ENCODE measurements at places on chromosomes 7 and 10. TPM values are rescaled to one million over a fixed set of nuclear protein-coding genes. Genes with fewer than 3 reads are reported as not detected.

DNA sequence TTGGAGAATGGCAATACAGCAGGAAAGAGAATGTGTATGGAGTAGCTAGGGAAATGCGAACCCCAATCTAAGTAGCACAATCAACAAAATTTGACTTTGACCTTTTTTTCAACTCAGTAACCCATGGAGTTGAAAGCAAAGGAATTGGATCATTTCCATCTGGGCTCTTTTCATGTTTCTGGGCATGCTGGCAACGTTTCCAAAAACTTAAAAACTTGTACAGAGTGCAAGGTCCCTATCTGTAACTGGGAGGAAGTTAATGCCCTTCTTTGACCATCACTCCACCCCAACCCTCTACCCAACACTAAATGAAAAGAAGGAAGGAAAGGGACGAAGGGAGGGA lies 1.3 kb upstream of the HIBADH start:
- no peak for DNase-seq

ZNF804B gene
- polyA plus RNA-seq = not detected

GIMAP8 gene
- polyA plus RNA-seq = not detected

DNA sequence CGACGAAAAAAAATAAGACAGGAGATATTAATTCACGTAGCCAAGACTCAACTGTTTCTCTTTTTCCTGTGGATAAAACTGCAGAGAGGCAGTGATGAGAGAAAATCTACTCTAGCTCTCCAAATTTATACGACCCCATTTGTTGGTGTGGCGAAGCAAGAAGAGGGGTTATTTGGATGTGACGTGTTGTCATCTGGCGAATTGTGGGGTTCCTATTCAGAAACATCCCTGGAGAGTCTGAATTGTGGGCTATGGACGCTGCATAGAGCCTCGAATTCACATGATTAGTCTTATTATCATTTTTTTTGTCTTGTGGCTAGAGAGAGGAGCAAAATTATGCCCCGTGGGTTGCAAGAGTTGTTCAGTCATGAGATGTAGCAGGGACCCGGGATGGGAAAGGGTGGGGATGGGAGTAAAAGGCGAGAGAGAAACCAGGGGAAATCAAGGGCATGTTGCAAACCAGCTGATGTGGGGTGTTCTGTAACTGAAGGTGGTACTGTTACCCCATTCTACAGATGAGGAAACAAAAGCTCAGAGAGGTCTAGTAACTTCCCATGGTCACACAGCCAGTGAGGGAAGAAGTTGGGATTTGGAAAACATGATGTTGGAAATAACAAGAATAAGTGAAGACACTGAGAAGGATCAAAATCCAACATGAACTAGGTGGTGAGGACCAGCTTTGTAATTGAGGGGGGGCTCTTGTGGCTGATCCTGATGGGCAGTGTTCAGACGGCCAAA lies 69.2 kb upstream of the SFMBT2 start:
- no peak for DNase-seq

LIPF gene
- polyA plus RNA-seq = not detected

- no peak for DNase-seq
These were observed 1.2 kb downstream of the TASOR2 start for GRCh38 chr10:5685764-5686240.

- DNase-seq = no peak
These were observed 313.4 kb upstream of the SEMA3C start for GRCh38 chr7:81232084-81232799.

- no peak for DNase-seq
These were observed 683.7 kb upstream of the NRP1 start for GRCh38 chr10:34018129-34018528.

GRCh38 chr10:113397047-113397446 lies 155.8 kb upstream of the HABP2 start:
- no peak for DNase-seq

- no peak for DNase-seq
These were observed 54.6 kb downstream of the VSTM2A start for GRCh38 chr7:54596747-54597146.

GRCh38 chr7:2893411-2893861 lies 49.3 kb upstream of the GNA12 start:
- DNase-seq = no peak

DNA sequence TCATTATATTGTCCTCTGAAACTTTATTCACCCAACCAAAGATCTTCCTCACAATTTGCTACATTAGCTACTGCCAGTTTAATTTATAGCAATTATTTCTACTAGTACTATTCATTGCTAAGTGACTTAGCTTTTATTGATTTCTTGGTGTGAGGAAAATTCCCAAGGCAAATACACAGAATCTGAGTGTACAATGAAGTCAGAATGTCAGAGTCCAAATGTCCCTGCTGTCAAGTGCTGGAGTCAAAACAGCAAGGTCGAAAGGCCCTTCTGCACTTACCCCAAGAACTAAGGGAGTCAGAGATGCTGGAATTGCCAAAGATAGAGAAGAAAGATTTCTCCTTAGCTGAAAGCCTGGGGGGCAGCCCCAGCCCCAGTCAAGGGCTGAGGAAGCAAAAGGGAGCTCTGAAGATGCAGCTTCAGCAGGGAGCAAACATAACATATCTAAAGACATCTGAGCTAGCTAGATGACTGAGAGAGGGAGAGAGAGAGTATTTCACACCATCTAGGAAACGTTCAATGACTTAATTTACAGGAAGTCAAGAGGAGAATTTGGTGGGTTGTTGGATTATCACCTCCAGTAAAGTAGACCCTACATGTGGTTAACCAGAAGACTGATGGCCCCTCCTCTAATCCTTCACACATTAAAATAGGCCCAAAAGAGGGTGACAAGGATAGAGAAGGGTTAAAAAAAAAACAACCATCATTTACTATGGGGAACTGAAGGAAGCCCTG lies 36.6 kb upstream of the SAMD8 start:
- no peak for DNase-seq

GRCh38 chr10:56622335-56622973 lies 261.4 kb upstream of the ZWINT start:
- DNase-seq = peak; percentile 6

TUBAL3 gene
- not detected for polyA plus RNA-seq

SEMA4G gene
- polyA plus RNA-seq = 9.8 TPM

GRCh38 chr10:73788864-73789658 lies 3.7 kb downstream of the ZSWIM8 start:
- DNase-seq = no peak

TRIM73 gene
- 6.0 TPM for polyA plus RNA-seq

DNA sequence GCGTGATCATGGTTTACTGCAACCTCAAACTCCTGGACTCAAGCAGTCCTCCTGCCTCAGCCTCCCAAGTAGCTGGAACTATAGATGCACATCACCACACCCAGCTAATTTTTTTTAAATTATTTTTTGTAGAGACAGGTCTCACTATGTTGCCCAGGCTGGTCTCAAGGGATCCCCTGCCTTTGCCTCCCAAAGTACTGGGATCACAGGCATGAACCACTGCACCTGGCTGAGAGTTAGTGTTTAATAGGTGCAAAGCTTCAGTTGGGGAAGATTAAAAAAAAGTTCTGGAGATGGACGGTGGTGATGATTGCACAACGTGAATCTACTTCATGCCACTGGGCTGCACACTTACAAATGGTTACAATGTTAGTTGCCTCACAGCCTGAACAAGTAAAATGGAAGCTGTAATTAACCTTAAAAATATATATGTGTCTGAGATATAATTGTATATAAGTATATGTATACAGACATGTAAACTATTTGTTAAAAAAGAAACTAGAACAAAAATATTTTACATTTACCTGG lies 106.4 kb upstream of the ZNF438 start:
- no peak for DNase-seq

FKBP14 gene
- polyA plus RNA-seq = 26.9 TPM

DNA sequence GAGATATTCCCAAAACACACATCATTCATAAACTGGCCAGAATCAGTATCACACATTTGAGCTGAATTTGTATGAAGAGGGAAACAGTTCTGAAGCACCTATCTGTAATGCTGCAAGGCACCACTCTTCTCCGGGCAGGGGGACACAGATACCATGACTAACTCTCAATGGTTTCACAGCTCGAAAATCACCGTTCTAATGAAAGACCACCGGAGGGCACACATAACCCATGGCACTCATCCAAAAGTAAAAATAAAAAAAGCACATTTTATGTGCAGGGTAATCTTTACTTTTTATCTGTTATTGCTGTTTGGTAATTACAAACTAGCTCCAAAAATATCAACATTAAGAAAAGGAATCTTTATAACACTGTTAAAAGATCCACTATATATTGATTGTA lies 137.5 kb downstream of the PARD3 start:
- no peak for DNase-seq

GRCh38 chr10:102408131-102408727 lies 10.4 kb downstream of the PSD start:
- no peak for DNase-seq

DNA sequence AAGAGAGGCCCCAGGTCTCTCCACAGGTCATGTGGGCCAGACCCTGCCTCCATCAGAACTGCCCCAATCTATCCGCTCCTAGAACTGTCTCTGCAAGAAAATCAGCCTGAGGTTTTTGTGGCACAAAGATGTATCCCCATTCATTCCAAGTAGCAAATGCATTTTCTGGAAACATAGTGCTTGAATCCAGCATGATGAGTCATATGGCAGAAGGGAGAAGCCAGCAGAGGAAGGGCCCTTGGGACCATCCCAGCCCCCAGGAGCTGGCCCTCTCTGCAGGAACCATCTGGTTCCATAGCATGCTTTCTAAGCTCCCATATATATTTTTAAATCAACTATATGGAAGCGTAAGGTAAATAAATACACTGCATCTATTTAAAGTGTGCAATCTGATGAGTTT lies 563.2 kb downstream of the GALNT17 start:
- peak; percentile 46 for DNase-seq

DNA sequence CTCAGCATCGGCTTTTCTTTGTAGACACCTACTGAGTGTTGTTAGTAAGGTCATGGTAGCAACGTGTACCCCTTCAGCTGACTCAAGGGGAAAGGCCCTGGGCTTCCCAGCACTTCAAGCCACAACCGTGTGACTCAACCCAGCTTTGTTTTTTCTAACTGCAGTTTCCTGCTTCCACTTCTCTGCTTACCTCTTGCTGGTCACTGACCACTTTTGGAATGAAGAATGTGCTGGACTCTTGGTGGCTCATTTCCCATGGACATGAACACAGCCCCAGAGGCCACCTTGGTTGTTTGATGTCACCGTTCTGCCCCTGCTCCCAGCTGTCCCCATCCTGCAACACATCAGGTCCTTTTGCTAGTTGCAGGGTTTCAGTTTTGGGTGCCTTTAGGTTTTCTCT lies 69.5 kb upstream of the ZNF438 start:
- DNase-seq = no peak

GRCh38 chr10:112880633-112881530 lies 69.2 kb upstream of the TCF7L2 start:
- no peak for DNase-seq

DNA sequence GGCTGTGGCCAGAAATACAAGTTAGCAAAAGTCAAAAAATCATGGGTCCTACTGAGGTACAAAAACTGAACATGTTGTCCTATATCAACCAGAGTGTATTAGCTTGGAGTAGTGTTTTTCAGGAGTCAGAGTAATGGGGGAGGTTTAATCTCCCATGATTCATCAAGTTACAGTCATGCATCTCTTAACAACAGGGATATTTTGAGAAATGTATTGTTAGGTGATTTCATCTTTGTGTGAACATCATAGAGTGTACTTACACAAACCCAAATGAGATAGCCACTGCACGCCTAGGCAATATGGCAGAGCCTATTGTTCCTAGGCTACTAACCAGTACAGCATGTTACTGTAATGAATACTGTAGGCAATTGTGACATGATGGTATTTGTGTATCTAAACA lies 14.9 kb upstream of the TES start:
- no peak for DNase-seq

DNA sequence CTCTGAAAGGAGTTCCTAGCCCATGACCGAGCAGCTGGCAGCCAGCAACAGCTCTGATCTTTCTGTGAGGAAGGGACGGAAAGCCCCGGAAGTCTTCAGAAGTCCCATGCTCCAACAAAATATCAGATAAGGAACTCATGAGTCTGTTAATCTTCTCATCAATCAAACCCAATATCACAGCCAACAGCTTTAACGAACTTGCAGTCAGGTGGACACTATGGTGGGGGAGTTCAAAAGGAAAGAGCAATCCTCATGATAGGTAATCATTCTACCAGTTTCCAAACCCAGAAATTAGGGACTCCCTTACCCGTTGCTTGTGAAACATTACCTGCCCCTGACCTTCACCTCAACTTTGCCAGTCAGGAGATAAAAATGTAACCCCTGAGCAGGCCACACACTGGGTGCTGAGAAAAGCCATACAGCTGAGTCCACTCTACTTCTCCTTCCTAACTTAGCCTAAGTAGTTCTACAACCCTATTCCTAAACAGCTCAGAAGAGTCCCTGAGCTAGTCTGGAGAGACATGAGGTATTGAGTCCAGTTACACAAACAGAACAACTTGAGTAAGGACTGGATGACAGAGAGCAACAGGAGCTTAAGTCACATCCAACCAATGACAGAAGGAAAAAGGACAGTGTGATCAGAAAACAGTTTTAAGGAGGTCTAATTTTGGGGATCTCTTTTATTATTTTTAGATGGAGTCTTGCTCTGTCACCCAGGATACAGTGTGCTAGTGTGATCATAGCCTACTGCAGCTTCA lies 2.2 kb downstream of the NDST2 start:
- DNase-seq = no peak

GRCh38 chr7:94421681-94422080 lies 27.0 kb downstream of the COL1A2 start:
- peak; percentile 34 for DNase-seq

GRCh38 chr7:91156316-91157185 lies 107.7 kb upstream of the FZD1 start:
- DNase-seq = no peak

DNA sequence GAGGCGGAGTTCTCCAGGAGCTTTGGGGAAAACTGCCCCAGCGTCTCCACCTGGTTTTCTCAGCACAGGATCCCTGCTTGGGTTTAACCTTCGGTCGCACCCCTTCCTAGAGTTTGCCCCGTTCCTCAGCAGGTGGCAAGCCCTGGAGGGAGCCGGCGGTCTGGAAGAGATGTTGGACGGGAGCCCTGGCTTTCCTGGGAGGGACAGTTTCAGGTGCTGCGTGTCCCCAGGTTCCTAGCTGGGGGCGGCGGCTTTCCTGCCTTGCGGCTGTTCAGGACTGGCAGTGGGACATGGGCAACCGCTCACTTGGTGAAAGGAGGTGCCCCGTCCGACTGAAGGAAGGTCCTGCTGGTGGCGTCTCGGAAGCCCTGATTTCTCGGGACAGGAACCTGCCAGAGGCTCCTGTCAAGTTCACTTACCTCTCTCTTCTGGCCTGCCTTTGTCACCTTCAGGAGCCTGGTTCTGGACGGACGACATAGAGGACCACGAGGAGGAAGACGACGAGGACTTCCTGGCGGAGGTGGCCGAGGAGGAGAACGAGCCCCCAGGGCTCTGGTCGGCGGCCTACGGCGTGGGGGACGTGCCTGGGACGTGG lies 14.8 kb downstream of the ZNF316 start:
- DNase-seq = no peak

PAPSS2 gene
- polyA plus RNA-seq = 8.4 TPM
